ENCODE measurements at places on chromosomes 16 and 17.

DNA sequence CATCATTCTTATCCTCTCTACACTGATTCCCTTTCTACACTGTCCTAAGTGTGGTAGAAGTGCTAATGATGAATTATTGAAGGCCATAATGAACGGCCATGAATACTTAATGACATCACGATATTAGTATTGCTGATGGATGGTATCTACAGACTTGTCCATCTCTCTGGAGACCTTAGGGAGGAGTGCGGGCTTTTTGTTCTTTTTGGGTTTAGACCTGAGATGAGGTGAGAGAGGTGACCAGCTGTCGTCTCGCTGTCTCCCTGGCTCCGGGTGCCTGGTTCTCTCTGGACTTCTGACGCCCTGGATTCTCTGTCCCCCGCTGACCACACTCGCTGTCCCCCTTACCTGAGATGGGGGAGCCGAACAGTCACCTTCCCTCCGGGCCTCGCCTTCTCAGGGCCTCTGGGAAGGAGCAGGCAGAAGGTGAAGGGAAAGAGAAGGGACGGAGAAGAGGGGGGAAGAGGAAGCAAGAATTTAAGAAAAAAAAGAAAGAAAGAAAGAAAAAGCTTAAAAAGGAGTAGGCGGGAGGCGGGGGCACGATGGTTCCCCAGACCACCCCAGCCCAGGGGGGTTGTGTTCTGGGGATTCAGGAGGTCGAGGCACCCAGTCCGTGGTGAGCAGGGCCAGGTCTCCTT lies 17.1 kb downstream of the SGCA start:
- no peak for DNase-seq

- DNase-seq: no peak
These were observed 249.2 kb upstream of the GSE1 start for GRCh38 chr16:85363881-85364280.

DNA sequence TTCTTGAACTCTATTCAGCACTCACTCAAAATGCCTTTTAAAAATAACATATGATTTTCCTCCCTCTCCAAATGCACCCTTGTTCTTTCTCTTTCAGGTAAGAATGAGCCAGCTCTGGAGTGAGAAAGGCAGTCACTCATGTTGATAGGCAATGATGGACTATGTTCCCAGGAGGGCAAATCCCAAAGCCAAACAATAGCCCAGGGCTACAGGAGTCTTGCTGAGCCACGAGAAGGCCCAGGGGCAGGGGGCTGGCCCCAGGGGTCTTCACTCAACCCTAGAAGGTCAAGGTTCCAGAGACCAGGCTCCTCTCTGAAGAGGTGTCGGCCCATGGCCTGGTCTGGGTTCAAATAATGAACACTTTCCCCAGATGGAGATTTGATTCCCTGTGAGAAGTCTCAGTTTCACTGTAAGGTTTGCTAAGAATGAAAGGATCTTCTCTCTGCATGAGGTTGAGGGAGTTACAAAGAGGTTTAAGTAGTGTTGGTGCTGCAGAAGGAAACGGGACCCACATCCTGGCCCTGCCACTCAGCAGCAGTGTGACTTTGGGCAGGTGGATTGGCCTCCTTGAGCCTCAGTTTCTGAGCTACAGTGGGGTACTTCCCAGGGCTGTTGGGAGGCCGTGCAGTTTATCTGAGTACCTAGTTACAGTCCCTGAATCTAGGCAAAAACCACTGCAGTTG lies 49.0 kb downstream of the RTN4RL1 start:
- no peak for DNase-seq

DNA sequence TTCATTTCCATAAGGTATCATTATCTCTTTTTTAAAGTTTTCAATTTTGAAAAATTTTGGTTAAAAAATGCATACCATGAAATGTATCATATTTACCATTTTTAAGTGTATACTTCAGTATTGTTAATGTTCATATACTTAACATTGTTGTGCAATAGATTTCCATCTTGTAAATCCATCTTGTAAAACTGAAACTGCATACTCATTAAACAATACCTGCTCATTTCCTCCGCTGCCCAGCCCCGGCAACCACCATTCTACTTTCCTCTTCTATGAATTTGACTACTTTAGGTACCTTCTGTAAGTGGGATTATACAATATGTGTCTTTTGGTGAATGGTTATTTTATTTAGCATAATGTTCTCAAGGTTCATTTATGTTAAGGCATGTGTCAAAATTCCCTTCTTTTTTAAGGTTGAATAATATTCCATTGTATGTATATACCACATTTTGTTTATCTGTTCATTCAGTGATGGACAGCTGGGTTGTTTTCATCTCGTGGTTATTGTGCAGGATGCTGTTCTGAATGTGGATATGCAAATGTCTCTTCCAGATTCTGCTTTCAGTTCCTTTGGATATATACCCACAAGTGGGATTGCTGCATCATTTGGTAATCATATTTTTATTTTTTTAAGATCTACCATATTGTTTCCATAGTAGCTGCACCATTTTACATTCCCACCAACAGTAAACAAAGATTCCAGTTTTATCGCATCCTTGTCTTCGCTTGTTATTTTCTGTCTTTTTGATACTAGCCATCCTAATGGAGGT lies 6.7 kb downstream of the CCL2 start:
- DNase-seq: no peak

- DNase-seq: no peak
These were observed 26.8 kb downstream of the ITGAM start for GRCh38 chr16:31286421-31287032.

- no peak for DNase-seq
These were observed 3.4 kb upstream of the KCNJ16 start for GRCh38 chr17:70071620-70072019.

GRCh38 chr16:31331807-31332301 lies 23.1 kb upstream of the ITGAX start:
- DNase-seq: no peak

DNA sequence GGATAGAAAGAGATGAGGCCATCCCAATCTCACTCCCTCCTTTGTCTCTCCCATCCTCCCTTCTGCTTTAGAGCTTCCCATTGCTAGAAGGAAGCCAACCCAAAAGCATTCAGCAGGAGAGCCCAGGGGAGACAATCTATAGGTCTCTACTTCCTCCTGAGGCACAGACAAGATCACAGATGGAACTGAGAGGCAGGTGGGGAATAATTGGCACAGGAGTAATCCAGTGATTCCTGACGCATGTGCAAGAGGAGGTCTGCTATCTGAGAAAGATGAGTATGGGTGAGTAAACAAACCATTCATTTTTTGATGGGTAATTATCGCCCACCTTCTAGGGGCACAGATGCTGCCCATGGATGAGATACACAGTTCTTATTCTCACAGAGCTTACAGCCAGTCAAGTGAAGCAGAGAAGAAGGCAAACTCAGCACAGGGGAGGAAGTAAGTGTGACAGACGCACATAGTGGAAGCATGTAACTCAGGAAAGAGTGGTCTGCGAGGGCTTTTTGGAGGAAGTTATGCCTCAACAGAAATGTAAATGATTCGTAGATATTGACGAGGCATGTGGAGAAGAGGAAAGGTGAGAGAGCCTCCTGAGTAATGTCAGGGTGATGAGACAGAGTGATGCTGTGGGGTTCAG lies 88.9 kb upstream of the HLF start:
- DNase-seq: no peak

GRCh38 chr16:75086688-75087374 lies 29.7 kb downstream of the LDHD start:
- DNase-seq: no peak

- no peak for DNase-seq
These were observed at the start of gene GLP2R for GRCh38 chr17:9825641-9826150. Gene GLP2R (plus strand): TSS chr17:9825924. CDS start chr17:9826064, 140 bp downstream.

- no peak for DNase-seq
These were observed 93.3 kb downstream of the TNFRSF13B start for GRCh38 chr17:16878606-16879005.

DNA sequence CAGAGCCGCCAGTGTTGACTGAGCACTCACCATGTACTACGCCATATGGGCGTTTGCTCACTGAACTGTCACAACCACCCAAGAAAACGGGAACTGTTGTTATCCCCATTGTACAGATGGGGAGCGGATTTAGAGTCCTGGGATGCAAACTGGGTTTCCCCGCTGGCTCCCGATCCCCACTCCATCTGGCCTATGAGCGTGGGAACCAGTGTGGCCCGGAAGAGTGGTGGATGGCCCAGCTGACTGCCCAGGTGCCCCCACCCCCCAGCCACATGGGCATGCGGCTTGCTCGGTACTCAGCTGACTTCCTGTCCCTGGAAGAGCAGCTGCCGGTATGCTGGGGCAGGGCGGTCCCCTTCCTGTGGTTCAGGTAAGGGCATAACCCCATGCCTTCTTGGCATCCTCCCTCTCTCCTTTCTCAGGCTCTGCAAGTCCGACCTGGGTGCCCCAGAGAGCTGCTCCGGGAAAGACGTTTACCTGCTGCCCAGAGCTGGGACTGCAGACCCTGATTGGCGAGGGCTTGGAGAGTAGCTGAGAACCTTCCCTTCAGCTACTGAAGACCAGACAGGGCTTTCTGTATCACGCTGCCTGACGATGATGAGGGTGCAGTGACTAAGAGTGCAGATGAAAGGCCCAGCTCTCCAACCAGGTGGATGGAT lies 16.2 kb downstream of the SOCS3 start:
- DNase-seq: no peak

- DNase-seq: no peak
These were observed 93.7 kb downstream of the MRM1 start for GRCh38 chr17:36695082-36695481.

- DNase-seq: peak; percentile 97
These were observed at the start of gene VAC14 for GRCh38 chr16:70800781-70801480. Gene VAC14 (minus strand): TSS chr16:70801158. CDS start chr16:70800900, 258 bp downstream.

- DNase-seq: no peak
These were observed 690 bp downstream of the RHOT1 start for GRCh38 chr17:32142857-32143526.

DNA sequence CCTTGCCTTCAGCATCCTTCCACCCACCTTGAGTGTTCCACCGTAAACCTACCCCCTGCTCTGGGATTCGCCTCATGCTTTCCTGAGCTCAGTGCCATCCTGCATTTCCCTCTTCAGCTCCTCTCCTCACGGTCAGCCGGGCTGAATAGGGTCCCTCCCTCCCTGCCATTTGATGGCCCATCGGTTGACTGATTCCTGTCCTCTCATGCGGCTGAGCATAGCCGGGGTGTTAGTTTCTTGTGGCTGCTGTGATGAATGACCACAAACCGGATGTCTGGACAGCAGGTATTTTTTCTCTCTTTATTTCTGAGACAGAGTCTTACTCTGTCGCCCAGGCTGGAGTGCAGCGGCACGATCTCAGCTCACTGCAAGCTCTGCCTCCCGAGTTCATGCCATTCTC lies 44.1 kb upstream of the MGAT5B start:
- DNase-seq: peak; percentile 60

DNA sequence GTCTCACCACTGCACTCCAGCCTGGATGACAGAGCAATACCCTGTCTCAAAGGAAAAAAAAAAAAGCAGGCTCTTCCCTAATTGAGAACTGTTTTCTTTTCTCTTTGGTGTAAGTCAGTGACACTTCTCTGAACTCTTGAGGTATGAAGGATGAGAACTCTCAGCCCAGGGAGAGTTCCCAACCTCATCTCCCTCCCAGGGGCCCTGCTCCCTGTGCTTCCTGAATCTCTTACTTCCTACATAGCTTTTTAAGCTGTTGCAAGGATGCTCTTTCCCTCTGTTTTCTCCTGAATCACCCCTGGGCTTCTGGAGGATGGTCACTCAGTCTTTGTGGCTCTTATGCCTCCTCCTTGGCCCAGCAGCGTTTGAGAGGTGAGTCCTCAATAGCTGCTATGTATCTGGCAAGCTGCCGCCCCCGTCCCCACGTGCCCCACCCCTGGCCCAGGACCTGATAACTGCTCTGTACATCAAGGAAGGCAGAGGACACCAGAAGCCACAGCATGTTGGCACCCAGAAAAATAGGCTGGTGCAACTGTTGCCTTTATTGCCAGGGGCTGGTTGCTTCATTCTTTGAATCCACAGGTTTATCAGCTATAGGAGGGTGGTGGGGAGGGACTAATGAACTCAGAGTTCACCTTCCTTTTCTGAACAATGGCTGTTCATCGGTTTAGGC lies 24.0 kb downstream of the IGF2BP1 start:
- DNase-seq: no peak

Data from GM18507 (cell line).